ENCODE measurements at places on chromosomes 12 and 14.

DNA sequence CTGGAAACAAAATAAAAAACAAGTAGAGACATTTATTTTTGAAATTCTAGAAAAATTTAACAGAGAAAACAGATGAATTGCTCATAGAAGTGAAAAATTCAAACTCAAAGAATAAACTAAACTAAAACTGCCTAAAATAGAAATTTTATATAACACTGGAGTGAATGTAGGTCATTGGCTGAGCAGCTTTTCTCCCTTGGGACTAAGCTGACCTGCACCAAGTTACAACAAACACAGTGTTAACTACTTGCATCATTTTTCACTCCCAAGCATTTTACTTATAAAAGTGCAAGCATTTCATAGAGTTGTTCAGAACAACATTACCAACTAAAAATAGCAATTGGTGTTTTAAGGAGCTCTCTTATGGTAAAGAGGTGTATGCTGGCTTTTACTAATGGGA is 298.1 kb downstream of the MED13L start:
- no peak for DNase-seq

DNA sequence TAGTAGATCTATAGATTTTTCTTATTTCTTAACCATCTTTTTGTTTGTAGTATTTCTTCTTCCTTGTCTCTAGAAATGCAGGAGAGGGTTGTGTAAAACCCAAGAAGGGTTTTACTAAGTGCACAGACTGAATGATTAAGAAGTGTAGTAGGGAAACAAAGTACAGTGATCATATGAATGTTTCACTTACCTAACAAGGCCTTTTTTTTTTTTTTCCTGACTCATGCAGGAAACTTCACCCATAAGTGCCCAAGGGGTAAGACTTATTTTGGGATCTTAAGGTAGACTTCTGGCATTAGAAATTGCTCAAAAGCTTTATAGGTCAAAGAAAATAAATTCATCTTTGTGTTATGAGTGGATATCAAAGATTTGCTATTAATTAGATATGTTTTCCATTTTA is 10.2 kb downstream of the SCN8A start:
- no peak for DNase-seq

DNA sequence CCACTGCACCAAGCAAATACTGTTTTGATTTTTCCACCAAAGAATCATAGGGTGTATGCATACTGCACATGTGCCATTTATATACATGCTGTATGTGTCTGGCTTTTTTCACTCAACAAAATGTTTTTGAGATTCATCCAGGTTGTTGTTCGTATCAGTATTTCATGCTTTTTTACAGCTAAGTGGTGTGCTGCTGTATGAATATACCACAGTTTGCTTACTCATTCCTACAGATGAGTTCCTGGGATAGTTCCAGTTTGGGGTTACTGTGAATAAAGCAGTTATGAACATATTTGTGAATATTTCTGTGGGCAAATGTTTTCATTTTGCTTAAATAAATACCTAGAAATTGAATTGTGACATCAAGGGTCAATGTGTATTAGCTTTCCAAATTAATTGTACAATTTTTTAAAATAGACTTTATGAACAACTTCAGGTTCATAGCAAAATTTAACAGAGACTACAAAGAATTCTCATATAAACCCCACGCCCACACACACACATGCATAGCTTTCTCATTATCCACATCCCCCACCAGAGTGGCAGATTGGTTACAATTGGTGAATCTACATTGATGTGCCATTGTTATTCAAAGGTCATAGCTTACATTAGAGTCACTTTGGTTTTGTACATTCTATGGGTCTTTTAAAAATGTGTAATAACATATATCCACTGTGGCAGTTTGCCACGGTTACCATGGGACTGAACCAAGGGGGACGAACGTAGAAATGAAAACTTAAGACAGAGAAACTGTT is 6.9 kb upstream of the KRT6A start:
- DNase-seq, result no peak

- no peak for DNase-seq
Observed at GRCh38 chr12:46082490-46083200, 92.3 kb upstream of the SCAF11 start.

DNA sequence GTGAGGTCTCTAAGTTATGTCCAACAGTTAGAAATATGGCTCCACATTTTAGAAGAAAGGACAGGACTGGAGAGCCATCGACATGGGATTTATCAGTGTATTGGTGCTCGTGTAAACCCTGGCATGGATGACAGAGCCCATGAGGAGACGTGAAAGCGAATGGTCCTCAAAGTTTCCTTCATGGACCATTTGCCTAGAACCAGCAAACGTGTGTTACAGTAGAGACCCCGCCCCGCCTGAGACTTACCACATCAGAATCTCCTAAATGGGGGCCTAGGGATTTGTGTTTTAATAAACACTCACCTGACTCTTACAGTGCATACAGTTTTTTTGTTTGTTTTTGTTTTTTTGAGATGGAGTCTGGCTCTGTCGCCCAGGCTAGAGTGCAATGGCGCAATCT is 12.2 kb downstream of the EVL start:
- no peak for DNase-seq

DNA sequence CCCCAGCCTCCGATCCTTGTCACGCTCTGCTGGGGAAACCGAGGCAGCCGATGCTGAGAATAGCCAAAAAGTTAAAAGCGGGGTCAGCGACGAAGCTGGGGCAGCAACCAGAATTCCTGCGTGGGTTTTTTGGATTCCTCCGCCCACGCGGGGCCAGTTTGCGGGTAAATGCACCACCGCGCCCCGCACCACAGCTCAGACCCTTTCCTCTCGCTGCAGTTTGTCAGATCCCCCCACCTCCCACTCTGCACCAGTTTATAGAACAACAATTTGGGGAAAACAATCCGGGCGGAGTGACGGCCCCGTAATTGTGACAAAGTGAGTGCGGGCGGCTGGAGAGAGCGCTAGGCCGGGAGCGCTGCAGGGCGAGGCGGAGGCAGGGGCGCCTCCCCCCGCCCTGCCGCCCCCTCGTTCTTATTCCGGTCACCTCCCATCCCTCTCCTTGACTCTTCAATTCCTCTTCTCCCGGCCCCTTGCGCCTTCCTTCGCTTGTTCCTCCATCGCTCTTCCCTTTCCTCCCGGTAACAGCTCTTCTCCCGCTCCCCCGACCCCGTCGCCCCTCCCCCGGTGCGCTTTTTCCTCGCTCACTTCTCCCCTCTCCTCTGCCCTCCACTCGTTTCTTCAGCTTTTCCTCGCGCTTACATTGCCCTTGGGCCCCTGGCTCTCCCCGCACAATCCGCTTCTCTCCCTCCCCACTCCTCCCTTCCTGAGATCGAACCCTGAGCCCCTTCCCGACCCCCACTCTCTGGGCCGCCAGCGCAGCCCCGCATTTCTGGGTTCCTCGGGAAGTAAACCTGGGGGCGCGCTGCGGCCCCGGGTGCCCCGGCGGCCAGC is 646 bp upstream of the DNAJC22 start:
- DNase-seq, result no peak

GRCh38 chr12:20272161-20272560 is 96.2 kb upstream of the PDE3A start:
- DNase-seq, result no peak

DNA sequence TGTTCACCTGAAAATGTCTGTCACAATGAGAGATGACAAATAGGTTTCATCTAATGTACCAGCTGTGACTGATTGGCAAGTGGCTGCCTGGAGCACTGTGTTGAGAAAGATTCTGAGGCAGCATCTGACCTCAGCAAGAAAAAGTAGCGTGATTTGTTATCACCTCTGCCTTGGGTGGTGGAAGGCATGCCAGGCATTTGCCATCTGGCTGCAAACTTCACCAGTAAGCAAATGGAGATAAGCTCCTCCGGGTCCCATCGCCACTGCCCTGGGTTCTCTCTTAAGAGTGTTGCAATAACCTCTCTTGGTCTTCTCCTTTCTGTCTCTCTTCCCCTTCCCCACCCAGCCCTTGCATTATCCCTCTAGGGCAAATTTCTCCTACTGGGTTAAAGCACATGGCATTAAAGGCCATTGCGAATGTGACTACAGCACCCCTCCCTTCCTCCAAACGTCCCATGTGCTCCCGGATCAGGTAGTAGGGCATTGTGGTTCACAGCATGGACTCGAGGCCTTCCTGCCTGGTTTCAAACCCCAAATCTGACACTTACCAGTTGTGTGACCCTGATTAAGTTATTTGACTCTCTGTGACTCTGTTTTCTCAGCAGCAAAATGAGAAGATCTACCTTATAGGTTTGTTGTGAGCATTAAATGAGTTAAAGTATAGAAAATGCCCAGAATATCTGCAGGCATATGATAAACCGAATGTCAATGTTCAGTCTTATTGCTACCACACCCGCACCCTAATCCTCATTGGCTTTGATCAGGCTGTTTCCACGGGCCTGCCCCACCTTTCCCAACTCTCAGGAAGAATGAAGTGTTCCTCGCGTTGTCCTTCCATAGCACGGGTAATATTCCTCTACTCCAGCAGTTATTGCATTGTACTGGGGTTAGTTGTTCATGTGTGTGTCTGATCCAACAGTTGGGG is 8.2 kb upstream of the LGALS3 start:
- DNase-seq, result no peak

DNA sequence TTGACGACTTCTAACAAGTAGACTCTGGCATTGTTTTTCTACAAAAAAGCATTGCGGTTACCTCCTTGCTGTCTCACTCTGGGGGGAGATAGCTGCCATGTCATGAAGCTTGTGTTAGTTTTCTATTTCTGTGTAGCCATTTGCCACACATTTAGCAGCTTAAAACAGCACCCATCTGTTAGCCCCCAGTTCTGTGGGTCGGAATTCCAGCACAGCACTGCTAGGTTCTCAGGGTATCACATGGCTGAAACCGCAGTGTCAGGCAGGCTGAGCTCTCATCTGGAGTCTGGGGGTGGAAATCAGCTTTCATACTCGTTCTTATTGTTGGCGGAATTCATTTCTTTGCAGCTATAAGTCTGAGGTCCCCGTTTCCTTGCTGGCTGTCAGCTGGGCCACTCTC is 19.9 kb upstream of the STXBP6 start:
- DNase-seq, result no peak

- no peak for DNase-seq
Observed at GRCh38 chr12:7206691-7207090, 17.2 kb downstream of the PEX5 start.

GRCh38 chr12:109758426-109759420 is 45.1 kb downstream of the FAM222A start:
- DNase-seq, result no peak

- DNase-seq, result no peak
Observed at GRCh38 chr12:80877721-80878265, 59.9 kb downstream of the LIN7A start.

GRCh38 chr12:104486363-104486750 is 29.6 kb downstream of the CHST11 start:
- DNase-seq, result no peak

DNA sequence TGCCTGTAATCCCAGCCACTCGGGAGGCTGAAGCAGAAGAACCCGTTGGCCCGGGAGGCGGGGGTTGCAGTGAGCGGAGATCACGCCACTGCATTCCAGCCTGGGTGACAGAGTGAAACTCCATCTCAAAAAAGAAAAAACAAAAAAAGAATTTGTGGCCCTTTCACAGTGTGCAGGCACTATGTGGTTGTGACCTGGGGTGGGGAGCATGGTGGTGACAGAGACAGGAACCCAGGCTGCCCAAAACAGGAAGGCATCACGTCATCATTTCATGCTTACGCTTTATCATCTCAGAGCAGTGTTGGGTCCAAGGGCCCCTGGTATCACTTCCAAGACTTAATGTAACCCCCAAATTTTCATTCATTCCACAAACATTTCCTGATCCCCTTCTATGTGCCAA is 175.7 kb upstream of the GSC start:
- no peak for DNase-seq

GRCh38 chr14:22174412-22175277 is 414.4 kb downstream of the DAD1 start:
- no peak for DNase-seq

- DNase-seq, result no peak
Observed at GRCh38 chr14:29918981-29919380, 8.7 kb downstream of the PRKD1 start.

DNA sequence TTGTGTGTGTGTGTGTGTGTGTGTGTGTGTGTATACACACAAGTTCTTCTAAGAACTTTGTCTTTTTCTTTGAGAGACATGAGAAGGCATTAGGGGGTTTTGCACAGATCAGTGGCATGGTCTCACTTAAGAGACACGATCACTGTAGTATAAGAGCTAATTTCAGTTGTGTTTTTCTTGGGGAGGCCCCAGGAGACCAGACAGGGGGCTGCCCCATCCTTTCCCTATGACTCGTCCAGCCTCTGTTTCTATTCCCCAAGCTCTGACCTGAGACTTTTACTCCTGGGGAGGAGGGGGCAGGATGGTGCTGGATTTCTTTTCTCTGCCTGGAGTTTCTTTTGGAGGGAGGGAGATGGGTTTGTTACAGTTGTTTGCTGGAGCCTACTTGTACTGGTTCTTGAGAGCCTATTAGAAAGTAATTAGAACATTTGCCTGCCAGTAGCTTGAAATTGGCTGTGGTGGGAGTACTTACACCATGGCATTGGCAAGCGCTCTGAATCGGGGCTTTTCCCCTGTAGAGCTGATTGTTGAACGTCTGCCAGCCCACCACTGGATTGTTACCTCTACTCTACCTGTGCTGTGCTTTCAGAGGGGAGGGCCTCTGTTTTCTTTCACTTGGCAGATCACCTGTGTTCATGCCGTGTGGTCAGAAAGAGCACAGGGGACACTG is 109.5 kb downstream of the TSPAN9 start:
- DNase-seq, result no peak

DNA sequence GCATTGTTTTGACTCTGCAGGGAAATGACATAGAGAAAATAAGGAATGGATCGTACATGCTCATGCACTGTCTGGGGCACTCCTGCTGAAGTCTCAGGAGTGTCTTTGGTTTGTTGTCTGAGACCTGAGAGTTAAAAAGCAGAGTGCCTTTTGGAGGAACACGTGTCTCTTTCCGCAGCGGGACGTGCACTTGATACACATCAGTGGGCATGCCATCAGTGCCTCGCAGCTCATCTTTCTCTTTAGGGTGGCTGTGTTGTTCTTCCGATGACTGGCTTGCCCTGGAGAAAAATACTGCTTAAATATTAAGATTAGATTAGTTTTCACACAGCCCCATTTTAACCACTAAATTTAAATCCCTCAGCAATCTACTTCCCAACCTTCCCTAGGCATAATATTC is 835.9 kb downstream of the DIO2 start:
- DNase-seq, result no peak

GRCh38 chr14:35533357-35534207 is at the start of gene INSM2:
Gene INSM2 (plus strand): TSS chr14:35534164. CDS start chr14:35534253, 89 bp downstream.
- peak; percentile 50 for DNase-seq

GRCh38 chr14:23632461-23633159 is 3.6 kb upstream of the DHRS2 start:
- no peak for DNase-seq

Data from DMS 273 treated with DMSO at 0.1 percent for 48 hours (cell line).